Activated CD4-positive, alpha-beta T cell treated with anti-CD3 and anti-CD28 coated beads, Interleukin-2, amount 10 ng/mL, durations not matched to agents 7 days and 5 days (primary cell): ENCODE measurements at places on chromosomes 11 and 22.

DNA sequence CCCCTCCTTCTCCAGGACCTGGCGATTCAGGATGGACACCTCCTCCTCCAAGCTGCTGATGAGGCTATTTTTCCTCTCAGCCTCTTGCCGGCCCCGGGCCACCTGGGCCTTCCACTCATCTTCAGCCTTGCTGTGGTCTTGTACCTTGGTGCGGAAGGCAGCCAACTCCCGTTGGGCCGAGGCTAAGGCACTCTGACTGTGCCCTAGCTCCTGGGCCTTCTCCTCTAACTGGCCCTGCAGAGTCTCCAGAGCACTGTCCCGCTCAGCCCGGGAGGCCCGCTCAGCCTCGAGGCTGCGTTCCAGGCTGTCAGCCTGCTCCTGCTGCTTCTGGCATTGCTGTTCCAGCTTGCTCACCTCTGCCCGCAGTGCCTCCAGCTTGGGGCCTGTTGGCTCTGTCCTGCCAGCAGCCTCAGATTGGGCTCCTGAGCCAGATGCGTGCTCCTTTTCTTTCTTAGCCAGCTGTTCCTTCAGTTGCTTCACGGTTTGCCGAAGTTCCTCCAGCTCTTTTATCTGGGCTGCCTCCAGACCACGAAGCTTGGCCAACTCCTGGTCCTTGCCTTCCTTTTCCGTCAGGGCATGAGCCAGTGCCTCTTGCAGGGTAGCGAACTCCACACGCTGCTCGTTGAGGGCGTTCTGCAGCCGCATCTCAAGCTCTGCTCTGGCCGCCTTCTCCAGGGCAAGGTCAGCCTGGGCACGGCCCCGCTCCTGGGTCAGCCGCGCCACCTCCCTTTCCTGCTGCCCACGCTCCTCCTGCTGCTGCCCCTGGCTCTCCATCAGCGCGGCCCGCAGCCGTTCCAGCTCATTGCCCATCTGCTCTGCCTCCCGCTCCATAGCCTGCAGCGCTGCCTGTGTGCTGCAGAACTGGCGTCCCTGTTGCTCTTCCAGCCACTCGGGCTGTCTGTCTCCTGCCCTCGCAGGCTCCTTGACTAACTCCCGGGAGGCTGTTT, 15.3 kb downstream of the IL18BP start:
- DNase-seq = no peak

GRCh38 chr22:23688571-23688970, 2.2 kb upstream of the RGL4 start:
- DNase-seq = no peak

GRCh38 chr22:50136581-50137015, 33.9 kb upstream of the PANX2 start:
- DNase-seq = no peak

GRCh38 chr11:65420506-65420905, 2.1 kb upstream of the NEAT1 start:
- DNase-seq = no peak
